ENCODE measurements at places on chromosomes 6 and 20. TPM values are rescaled to one million over a fixed set of nuclear protein-coding genes. Genes with fewer than 3 reads are reported as not detected.

DNA sequence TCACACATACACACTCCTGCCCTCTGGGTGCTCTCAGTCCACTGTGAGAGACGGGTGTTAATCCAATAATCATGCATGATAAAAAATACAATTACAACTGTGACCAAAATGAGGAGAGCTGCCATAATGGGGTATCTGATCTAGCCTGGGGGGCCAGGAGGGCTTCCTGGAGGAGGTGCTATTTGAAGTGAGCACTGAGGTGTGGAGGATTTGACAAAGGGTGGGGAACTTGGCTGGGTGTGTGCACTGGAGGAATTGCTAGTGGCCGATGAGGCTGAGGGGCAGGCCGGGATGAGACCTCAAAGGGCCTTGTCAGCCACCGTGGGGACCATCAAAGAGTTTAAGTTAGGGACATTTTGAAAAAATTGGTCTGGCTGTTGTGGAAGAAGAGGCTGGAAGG is 34.8 kb downstream of the VSTM2L start:
- ATAC-seq, result no peak

DNA sequence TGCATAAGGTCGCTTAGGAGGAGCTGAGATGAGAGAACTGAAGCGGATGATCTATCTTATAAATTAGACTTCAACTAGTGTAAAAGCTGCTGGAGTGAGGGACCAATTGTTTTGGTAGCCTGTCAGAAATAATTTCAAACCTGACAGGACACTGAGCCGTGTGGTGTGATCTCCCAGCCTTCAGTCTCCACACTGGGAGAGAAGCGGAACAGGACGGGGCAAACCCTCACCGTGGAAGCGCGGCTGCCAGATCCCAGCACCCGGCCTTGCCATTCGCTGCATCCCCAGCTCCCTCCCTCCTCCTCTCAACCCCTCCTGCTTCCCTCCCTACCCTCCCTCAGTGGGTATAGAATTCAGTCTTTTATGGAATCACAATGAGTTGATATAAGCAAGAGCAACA is 900.1 kb upstream of the SLC35B3 start:
- no peak for ATAC-seq

- ATAC-seq, result no peak
Measured at GRCh38 chr20:46242390-46242789, 65.9 kb downstream of the CDH22 start.

- no peak for ATAC-seq
Measured at GRCh38 chr6:35177157-35177556, 36.0 kb upstream of the TCP11 start.

DNA sequence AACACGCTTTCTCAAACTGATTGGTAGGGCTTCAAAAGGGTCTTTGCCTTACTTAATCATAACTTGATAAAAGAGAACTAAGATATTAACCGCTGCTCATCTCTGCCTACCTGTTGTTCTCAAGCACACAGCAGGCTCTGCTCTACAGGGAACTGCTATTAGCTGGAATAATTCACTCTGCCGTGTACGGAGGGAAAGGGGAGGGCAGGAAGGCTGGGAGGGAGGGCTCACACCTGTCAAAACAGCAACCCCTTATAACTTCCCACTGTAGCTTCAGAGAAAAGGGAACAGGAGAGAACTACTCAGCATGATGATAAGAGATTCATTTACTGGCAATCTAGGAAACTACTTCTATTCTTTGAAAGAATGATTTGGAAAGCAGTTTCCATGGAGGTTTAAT is 75.1 kb downstream of the ZMYND8 start:
- ATAC-seq, result no peak

PBOV1 gene
- 1.9 TPM for total RNA-seq
